ENCODE measurements at places on chromosomes 4 and X.

- DNase-seq, result no peak
These were observed 75.3 kb downstream of the TMEM144 start for GRCh38 chr4:158285429-158286216.

DNA sequence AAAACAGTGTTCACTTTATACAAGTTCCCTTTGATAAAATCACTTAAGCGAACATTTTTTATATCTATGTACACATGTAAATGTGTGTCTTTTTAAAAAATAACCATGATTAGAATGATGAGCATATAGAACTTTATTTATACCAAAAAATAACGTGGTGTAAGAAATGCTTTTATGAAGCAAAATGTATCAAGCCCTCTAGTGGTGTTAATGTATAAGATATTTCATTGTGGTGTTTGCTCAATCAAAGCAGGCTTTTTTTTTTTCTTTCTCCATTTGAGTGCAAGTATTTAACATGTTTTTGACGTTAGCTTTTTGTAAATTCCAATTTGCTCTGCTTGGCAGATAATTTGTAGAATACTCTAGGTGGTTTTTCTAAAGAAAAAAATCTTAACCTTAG lies 2092.4 kb upstream of the TENM3 start:
- DNase-seq, result no peak

- DNase-seq, result no peak
These were observed 316.7 kb downstream of the ANTXR2 start for GRCh38 chr4:79756140-79756895.

DNA sequence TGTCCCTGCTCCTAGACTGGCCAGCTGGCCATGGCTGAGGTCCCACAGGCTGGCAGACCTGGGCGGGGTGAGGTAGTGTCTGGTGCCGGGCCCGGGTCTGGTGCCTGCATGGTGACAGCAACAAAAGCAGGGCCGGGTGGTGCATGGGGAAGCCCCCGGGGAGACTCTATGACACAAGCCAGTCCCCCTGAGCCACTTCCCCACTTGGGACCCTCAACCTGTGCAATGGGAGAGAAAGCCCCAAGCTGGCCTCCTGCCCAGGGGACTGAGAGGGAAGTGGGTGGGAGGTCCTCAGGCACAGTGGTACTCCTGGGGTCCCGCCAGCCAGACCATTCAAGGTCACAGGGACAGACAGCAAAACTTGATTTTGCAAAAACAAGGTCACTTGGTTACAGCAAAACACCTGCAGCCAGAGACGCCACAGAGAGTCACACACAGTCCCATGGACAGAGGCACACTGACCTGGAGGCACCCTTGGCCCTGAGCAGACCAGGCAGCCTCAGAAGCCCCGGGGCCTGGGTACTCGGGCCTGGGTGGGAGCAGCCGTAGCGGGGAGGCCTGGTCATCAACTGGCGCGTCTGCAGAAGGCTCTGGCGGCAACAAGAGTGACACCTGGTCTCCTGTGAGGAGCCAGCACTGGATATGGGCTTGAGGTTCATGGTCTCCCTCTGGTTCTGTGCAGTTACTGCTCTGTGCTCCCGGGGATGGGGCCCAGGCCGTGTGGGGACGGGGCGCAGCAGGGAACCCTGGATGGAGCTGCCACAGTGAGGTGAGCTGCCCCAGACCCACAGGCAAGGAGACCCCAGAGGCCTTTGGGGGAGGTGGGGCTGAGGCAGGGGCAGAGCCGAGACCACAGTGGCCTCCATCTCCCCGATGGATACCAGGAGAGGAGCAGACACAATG lies 60.6 kb downstream of the HTRA3 start:
- DNase-seq, result no peak

- peak; percentile 6 for DNase-seq
These were observed 77.4 kb downstream of the WDR19 start for GRCh38 chr4:39259571-39260330.

- peak; percentile 68 for DNase-seq
These were observed 34.3 kb downstream of the NLGN3 start for GRCh38 chrX:71178908-71179307.

DNA sequence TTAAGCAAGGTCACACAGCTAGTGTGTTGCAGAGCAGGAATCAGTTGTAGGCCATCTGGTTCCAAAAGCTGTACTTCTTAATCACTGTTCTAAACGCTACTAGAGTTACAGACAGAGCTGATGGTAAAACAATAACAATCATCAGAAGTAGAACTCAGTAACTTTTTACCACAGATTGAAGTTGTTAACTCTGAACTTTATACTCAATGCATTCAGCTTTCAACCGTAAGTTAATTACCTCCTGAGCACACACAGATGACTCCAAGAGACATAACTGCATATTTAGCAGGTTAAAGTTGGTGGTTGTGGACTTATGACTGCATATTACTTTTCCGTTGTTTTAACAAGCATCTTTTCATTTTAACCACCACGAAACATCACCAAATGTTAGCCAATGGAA lies 127.3 kb downstream of the PRSS12 start:
- no peak for DNase-seq
